ENCODE measurements at places on chromosomes 4 and X.

GRCh38 chr4:124753941-124754581, 41.5 kb upstream of the ANKRD50 start:
- DNase-seq: no peak

DNA sequence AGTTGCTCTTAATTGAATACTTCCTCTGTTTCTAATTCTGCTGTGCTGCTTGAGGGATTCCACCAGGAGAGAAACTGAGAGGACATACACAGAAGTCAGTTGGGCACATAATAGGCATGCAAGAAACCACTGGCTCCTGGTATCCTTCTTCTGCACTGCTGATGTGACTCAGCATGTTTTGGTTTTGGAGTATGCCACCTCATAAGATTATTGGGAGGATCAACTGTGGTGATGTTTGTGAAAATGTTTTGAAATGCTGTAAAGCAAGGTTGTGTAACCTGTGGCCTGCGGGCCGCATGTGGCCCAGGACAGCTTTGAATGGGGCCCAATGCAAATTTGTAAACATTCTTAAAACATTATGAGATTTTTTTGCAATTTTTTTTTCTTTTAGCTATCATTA, 119.6 kb downstream of the GATB start:
- DNase-seq: no peak

GRCh38 chrX:40849906-40850823, 114.8 kb upstream of the MED14 start:
- no peak for DNase-seq

- DNase-seq: no peak
Observed at GRCh38 chr4:3318561-3319021, 25.8 kb downstream of the RGS12 start.

- no peak for DNase-seq
Observed at GRCh38 chr4:126916626-126917140, 716.1 kb upstream of the INTU start.

DNA sequence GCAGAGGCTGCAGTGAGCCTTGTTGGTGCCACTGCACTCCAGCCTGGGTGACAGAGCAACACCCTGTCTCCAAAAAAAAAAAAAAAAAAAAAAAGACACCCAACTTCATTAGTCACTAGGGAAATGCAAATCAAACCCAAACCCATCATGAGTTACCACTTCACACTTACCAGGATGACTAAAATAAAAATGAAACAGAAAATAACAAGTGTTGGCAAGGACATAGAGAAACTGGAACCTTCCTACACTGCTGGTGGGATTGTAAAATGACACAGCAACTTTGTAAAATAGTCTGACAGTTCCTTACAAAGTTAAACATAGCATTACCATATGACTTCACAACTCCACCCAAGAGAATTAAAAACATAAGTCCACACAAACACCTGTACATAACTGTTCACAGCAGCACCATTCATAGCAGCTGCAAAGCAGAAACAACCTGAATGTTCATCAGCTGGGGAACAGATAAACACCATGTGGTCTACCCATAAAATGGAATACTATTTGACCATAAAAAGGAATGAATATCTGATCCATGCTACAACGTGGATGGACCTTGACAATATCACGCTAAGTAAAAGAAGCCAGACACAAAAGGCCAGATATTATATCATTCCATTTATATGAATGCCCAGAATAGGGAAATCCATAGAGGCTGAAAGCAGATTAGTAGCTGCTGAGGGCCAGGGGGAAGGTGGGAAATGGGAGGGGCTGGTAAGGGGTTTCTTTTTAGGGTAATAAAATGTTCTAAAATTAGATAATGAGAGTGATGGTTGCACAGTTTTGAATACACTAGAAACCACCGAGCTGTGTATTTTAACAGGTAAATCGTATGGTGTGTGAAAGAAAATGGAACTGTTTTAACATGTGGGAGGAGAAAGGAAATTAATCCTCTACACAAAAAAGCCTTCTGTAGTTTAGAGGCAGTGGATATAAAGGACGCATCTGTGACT, 18.3 kb downstream of the CD99L2 start:
- no peak for DNase-seq

GRCh38 chr4:72875545-72875944, 194.0 kb downstream of the COX18 start:
- DNase-seq: no peak

DNA sequence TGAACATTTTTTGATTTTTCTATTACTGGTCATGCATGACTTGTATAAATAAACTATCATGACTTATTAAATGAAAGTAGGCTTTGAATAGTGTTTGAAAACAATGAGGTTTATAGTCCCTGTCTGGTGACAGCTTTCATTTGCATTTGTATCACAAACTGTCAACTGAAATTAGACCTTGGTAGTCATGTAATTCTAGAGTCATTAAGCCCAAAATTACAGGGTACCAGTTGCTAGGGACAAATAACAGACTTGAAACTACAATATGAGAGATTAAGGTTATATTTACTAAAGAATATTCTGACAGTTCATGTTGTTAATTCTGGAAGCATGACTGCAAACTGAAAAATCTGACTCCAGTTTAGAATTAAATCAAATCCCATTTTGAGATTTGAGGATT, 9.2 kb upstream of the VAMP7 start:
- no peak for DNase-seq

GRCh38 chr4:15691346-15692135, 9.9 kb downstream of the FAM200B start:
- no peak for DNase-seq

DNA sequence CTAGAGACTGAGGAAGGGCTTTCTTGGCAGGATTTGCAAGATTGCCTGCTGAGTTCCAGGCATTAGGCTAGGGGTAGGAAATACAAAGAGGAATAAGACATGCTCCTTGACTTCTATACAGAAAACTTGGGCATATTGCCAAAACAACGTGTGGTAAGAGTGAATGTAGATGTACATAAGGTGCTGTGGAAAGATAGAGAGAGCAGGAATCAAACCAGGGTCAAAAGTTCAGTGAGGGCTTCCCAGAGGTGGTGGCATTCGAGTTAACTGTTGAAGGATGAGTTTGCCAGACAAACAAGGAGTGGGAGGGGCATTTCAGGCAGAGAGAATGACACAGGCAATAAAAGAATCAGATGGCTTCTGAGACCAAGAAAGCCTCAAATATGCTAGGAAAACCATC, 187.9 kb downstream of the KDR start:
- DNase-seq: no peak

- DNase-seq: no peak
Observed at GRCh38 chr4:61294936-61295335, 94.8 kb downstream of the ADGRL3 start.

DNA sequence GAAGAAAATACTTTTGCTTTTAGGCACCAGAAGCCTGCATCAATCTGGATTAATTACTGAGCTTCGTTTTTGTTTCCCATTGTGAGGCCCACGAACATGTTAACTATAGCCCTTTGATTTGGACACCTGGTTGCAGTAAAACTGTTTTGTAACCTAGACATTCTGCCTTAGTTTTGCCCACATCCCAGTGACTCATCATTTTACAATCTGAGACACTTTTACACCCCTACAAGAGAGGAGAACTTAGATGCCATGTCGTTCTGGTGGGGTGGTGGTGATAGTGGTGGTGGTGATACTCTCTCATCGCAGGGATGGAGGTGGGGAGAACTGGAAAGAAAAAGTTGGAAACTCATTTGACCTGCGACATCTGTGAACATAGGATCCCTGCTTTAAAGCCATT, 1257.2 kb downstream of the ADGRL3 start:
- no peak for DNase-seq

- no peak for DNase-seq
Observed at GRCh38 chrX:40004921-40005291, 92.9 kb downstream of the BCOR start.

Data from activated CD8-positive, alpha-beta memory T cell treated with anti-CD3 and anti-CD28 coated beads, Interleukin-2, amount 50 U/mL, for 48 hours (primary cell).